ENCODE measurements at places on chromosomes 16 and 17. TPM values are rescaled to one million over a fixed set of nuclear protein-coding genes. Genes with fewer than 3 reads are reported as not detected.

DNA sequence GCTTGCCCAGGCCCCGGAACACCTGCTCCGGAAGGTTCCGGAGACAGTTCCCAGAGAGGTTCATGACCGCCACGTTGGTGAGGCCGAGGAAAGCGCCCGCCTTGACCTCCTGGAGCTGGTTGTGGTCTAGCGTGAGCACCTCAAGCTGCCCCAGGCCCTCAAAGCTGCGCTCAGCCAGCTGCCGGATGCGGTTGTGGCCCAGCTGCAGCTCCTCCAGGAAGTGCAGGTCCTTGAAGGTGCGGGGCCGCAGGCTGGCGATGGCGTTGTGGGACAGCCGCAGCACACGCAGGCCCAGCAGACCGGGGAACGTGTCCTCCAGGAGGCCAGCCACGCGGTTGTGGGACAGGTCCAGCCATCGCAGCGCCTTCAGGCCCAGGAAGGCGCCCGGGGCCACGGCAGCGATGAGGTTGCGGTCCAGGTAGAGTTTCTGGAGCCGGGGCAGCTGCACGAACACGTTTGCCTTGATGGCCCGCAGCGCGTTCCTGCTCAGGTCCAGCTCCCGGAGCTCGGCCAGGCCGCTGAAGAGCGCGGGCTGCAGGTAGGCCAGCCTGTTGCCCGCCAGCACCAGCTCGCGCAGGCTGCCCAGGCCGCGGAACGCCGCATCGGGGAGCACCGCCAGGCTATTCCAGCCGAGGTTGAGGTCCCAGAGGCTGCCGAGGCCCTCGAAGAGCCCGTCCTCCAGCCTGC, 2.1 kb downstream of the IGFALS start:
- peaks cover 5% of the 10 kb centered on the region for H3K36me3 ChIP-seq
- no peaks in the 10 kb centered on the region for H3K4me1 ChIP-seq
- no peak for DNase-seq

- H3K4me3 ChIP-seq, result no peak overlapping the region
- no peaks in the 10 kb centered on the region for H3K4me1 ChIP-seq
- no peak for DNase-seq
- no peak overlapping the region for H3K27ac ChIP-seq
These were observed 166.4 kb downstream of the C16orf95 start for GRCh38 chr16:87150681-87151280.

- H3K27me3 ChIP-seq, result peaks cover 3% of the 10 kb centered on the region
- peaks cover 9% of the 10 kb centered on the region for H3K4me1 ChIP-seq
- peak overlapping the region; percentile 59 for H3K4me3 ChIP-seq
These were observed 33.1 kb upstream of the SBK1 start for GRCh38 chr16:28259091-28259780.

GRCh38 chr17:38916771-38917170, 8.6 kb upstream of the LASP1NB start:
- no peak for DNase-seq
- no peak overlapping the region for H3K4me3 ChIP-seq
- peaks cover 11% of the 10 kb centered on the region for H3K27me3 ChIP-seq
- peaks cover 14% of the 10 kb centered on the region for H3K36me3 ChIP-seq
- H3K27ac ChIP-seq, result peak overlapping the region; percentile 82

DNA sequence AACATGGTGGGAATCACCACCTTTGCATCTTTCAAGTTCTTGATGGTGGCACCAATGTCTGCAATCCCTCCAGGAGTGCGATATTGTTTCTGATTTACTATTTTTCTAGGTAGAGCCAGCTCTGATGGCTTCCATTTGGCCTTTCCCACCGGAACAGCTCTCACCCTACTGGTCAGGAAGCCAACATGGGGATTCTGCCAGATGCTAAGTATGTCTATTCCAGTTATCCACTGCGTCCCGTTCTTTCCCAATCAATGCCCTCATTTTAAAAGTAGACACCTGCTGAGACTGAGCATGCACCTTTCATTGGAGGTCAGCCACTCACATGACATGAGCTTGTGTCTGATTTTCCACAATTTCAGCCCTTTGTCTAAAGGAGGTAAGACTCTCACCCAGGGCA, 23.5 kb downstream of the ZZEF1 start:
- H3K27me3 ChIP-seq, result peaks cover 2% of the 10 kb centered on the region
- no peak overlapping the region for H3K4me3 ChIP-seq
- peaks cover 36% of the 10 kb centered on the region for H3K36me3 ChIP-seq
- H3K27ac ChIP-seq, result no peak overlapping the region
- DNase-seq, result no peak
- peaks cover 10% of the 10 kb centered on the region for H3K4me1 ChIP-seq

DNA sequence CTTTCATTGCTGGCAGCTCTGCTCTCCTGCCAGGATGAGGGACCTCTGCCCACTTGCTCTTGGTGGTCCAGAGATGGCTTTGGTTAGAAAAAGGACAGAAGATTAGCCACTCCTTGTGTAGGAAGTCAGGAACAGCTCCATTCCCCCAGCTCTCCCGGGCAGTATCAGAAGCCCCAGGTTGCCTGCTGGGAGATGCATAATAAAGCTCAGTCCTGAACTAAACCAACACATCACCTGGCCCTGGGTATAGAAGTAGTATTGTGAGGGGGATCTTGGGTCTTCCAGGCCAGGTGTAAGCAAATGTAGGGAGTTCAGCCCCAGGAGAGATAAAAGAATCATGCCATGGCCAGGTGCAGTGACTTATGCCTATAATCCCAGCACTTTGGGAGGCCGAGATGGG, 52.4 kb downstream of the NEUROD2 start:
- H3K27me3 ChIP-seq, result peaks cover 1% of the 10 kb centered on the region
- no peaks in the 10 kb centered on the region for H3K4me1 ChIP-seq
- H3K36me3 ChIP-seq, result peaks cover 37% of the 10 kb centered on the region
- no peak overlapping the region for H3K4me3 ChIP-seq
- no peak overlapping the region for H3K27ac ChIP-seq

GRCh38 chr16:11164482-11165270, 91.3 kb downstream of the SOCS1 start:
- no peak overlapping the region for H3K4me3 ChIP-seq
- peaks cover 6% of the 10 kb centered on the region for H3K27me3 ChIP-seq
- no peak overlapping the region for H3K27ac ChIP-seq
- peaks cover 24% of the 10 kb centered on the region for H3K36me3 ChIP-seq
- DNase-seq, result no peak

SNAI3 gene
- polyA plus RNA-seq, result 12.4 TPM

CFAP52 gene
- not detected for polyA plus RNA-seq

GRCh38 chr16:86850670-86851069, 272.3 kb downstream of the FOXL1 start:
- no peaks in the 10 kb centered on the region for H3K36me3 ChIP-seq
- peaks cover 6% of the 10 kb centered on the region for H3K4me1 ChIP-seq
- no peak for DNase-seq
- H3K4me3 ChIP-seq, result no peak overlapping the region
- H3K27ac ChIP-seq, result no peak overlapping the region
- peaks cover 9% of the 10 kb centered on the region for H3K27me3 ChIP-seq

SLC5A11 gene
- not detected for polyA plus RNA-seq

INCA1 gene
- polyA plus RNA-seq, result not detected

DNA sequence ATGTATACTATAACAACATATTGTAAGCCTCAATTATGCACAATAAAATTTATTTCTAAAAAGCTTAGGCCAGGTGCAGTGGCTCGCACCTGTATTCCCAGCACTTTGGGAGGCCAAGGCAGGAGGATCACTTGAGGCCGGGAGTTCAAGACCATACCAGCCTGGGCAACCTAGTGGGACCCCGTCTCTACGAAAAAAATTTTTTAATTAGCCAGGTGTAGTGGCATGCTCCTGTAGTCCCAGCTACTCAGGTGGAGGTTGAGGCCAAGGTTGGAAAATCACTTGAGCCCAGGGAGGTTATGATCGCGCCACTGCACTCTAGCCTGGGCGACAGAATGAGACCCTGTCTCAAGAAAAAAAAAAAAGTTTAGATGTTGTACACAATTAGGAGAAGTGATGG, 45.5 kb downstream of the VMP1 start:
- H3K27me3 ChIP-seq, result no peaks in the 10 kb centered on the region
- no peak for DNase-seq
- no peaks in the 10 kb centered on the region for H3K36me3 ChIP-seq
- H3K27ac ChIP-seq, result no peak overlapping the region

DNA sequence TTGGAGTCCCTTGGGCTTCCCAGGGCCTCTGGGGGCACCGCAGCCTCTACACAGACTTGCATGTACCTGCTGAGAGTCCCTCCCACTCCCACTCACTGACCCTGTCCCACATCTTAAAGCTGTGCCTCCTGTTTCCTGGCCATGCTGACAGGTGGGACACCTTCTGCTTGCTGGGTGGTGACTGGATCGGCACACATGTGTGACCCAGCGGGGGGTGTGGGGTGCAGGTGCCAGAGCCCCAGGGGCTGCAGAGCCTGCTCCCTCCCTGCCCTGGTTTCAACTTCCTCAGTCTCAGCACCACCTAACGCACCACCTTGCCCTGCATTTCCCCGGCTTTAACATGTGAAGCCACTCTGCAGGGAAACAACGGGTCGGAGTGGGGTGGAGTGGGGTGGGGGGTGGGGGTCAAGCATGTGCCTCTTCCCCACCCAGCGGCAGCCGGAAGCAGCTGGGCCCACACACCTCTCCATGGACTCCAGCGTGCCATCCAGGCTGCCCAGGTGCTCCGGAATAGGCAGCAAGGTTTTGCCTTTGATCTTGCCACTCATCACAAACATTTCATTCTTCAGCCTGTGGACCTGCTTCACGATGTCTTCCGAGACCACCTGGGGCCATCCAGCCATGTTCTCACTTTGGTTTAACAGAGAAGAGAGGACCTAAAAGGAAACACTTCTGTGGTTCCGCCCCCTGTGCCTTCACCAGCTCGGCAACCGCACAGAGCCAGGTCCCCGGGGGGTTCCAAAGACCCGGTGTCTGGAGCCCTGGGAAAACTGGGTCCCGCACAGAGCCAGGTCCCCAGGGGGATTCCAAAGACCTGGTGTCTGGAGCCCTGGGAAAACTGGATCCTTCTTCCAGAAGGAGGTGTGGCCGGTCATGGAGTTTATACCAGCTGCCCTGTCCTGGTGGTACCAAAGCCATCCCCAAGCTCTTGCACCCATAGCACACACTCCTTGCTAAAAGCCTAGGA, 4.7 kb downstream of the DNAH17 start:
- no peaks in the 10 kb centered on the region for H3K27me3 ChIP-seq
- H3K4me1 ChIP-seq, result no peaks in the 10 kb centered on the region
- H3K36me3 ChIP-seq, result no peaks in the 10 kb centered on the region
- H3K4me3 ChIP-seq, result no peak overlapping the region
- no peak for DNase-seq
- H3K27ac ChIP-seq, result no peak overlapping the region

KRTAP4-6 gene
- polyA plus RNA-seq, result not detected

NLRC3 gene
- 68.0 TPM for polyA plus RNA-seq

GRCh38 chr17:59769887-59770286, 62.4 kb downstream of the VMP1 start:
- H3K4me1 ChIP-seq, result no peaks in the 10 kb centered on the region
- H3K27me3 ChIP-seq, result peaks cover 2% of the 10 kb centered on the region
- DNase-seq, result no peak

GRCh38 chr17:4862720-4863119, 29.6 kb downstream of the MINK1 start:
- H3K4me1 ChIP-seq, result no peaks in the 10 kb centered on the region
- no peak overlapping the region for H3K27ac ChIP-seq
